Stimulated activated naive CD4-positive, alpha-beta T cell (primary cell): ENCODE measurements at places on chromosomes 11 and 22.

GRCh38 chr11:64522036-64522435 lies 69.0 kb upstream of the SLC22A12 start:
- DNase-seq: no peak

- DNase-seq: no peak
These were observed 85.2 kb upstream of the PPARA start for GRCh38 chr22:46064966-46065666.

DNA sequence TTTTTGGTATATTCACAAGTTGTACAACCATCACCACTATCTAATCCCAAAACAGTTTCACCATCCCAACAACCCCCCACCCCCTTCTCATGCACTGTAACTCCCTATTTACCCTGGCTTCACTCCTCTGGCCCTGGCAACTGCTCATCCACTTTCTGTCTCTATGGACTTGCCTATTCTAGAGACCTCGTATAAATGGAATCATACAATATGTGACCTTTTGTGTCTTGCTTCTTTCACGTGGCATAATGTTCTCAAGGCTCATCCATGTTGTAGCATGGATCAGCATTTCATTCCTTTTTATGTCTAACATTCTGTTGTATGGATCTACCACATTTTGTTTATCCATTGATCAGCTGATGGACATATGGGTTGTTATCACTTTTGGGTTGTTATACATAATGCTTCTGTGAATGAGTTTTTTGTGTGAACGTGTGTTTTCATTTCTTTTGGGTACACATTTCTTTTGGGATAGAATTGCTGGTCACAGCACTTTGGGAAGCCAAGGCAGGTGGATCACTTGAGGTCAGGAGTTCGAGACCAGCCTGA lies 46.1 kb downstream of the GDPD5 start:
- DNase-seq: no peak

GRCh38 chr11:117505285-117505970 lies 177.8 kb downstream of the CEP164 start:
- no peak for DNase-seq

DNA sequence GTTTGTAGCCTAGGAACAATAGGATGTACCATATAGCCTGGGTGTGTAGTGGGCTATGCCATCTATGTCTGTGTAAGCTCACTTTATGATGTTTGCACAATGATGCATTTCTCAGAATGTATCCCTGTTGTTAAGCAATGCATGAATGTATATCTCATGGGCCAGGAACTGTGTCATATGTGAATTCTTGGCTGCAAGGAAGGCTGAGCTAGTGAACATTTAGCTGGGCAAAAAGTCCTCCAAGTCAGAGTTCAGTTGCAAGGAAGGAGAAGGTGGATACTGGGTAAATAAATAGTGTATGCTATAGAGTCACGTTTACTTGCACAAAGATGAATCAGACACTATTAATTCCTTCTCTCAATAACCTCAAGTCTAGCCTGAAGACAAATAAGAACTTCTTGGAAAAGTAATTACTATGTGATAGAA lies 136.1 kb downstream of the EHF start:
- DNase-seq: no peak

GRCh38 chr22:45880716-45881523 lies 96.0 kb downstream of the WNT7B start:
- no peak for DNase-seq

GRCh38 chr11:20311444-20311843 lies 52.1 kb upstream of the HTATIP2 start:
- no peak for DNase-seq

DNA sequence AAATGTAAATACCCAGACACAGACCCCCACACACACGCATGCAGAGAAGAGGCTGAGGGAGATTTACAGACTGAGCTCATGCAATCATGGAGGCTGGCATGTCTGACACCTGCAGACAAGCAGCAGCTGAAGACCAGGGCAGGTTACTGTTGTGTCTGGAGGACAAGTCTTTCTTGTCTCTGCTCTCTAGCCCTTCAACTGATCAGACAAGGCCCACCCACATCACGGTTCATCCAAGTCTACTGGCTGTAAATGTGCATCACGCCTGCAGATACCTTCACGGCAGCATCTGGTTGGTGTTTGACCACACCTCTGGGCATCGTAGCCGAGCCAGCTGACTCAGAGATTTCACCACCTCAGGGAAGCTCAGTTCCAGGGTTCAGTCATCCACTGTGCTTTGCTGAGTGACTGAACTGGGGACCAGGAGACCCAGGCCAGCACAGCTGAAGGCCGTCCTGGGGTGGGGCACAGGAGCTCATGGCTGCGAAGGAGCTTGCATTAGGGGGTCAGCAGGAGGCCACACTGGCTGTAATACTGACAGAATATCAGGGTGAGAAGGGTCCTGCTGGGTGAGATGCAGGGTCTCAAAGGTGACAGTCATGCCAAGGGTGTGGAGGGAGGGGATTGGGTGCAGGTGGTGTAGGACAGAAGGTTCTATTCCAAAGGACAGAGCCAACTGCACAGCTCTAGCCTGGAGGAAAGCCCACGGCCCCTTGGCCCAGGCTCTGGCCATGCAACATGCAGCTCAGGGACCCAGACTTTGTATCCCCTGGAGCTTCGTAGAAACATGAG lies 304.9 kb downstream of the BRD1 start:
- no peak for DNase-seq

DNA sequence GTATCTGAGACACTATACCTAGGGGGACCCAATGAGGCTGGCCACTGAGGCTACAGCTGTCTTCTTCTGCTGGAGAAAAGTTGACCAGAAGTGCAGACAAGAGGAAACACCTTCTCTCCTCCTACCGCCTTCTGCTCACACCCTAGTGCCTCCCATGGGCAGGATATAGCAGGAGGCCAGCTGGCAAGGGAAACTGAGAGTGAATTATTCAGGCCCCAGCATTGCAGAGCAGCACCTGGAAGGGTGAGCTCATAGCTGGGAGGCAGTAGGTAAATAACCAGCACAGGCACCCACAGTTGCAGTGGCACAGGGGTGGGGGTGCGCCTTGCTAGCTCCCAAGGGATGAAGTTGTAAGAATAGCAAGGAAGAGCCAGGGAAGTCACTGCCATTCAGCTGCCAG lies 267.4 kb upstream of the NCAM1 start:
- DNase-seq: no peak

DNA sequence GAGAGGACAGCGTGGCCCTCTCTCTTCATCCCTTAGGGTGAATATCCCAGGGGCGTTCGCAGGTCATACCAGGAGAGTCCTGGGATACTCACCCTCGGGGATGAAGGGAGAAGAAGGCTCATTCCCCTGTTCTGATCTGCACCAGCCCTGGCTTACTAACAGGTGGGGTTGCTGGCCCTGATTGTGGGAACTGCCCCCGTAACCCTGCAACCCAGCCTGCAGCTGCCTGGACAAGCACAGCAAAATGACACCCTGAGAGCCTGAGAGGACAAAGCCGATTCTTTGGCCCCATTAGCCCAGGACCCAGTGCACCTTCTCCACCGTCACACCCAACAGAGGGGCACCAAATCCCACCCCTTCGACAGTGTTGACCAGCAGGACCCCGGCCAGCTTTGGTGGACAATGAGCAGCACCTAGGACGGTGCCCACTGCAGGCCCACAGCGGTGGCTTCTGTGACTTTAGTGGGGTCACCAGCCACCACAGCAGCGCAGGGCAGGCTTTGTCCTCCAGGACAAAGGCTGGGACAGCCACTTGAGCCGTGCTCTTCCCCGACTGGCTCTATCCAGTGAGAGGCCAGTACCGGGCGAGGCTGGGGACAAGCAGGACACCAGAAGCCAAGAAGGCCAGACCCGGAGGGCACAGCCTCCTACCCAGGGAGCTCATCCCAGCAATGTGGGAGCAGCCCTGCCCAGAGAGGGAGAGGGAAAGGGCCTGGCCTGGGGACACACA lies 98.5 kb upstream of the RTL6 start:
- DNase-seq: no peak

- DNase-seq: no peak
These were observed 757 bp upstream of the HINFP start for GRCh38 chr11:119120639-119121007.

- DNase-seq: no peak
These were observed 1228.6 kb downstream of the LRRC4C start for GRCh38 chr11:40230821-40231220.

- no peak for DNase-seq
These were observed 101.1 kb upstream of the SPON1 start for GRCh38 chr11:13861411-13861810.

GRCh38 chr11:10605941-10606381 lies 37.5 kb upstream of the LYVE1 start:
- DNase-seq: no peak

- no peak for DNase-seq
These were observed 593.2 kb upstream of the CCDC179 start for GRCh38 chr11:23453522-23453921.

GRCh38 chr11:131693756-131694155 lies 323.3 kb downstream of the NTM start:
- no peak for DNase-seq

DNA sequence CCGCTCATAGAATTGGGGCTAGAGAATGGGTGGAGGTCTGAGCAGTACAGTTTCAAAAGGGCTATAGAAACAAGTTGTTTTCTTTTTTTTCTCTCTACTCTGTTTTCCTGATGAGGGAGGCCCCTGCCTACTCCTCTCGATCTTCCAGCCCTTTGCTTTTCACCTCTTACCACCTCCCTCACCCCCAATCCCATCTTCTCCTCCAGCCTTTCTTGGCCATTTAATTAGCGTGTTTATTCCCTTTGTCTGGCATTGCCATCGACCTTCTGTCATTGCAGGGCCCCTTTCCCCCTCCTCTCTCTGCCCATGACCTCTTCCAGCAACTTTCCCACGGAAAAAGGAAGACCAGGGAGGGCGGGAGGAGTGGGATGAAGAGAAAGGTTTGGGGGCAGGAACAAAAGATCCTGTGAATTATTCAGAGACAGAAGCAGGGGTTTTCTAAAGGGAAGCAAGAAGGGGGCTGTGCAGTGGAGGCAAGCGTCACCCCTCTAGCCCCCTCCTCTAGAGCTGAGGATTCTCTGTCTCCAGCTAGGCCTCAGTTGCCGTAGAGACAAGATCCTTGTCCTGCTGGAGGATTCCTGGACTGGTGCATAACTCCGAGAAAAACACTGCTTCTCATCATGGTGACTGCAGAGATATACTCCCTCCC lies 12.9 kb downstream of the DTX4 start:
- DNase-seq: no peak
